Omental fat pad (tissue), 4 donors: ENCODE measurements at places on chromosomes 12 and 14. TPM values are rescaled to one million over a fixed set of nuclear protein-coding genes. Genes with fewer than 3 reads are reported as not detected.

Gene COX8C
- total RNA-seq = not detected

Gene SSTR1
- total RNA-seq = 0.19 TPM

Gene TUBA1A
- total RNA-seq = 173 TPM

Gene TMEM106C
- total RNA-seq = 73.1 TPM

Gene OASL
- total RNA-seq = 5.6 TPM

Gene CCDC92
- total RNA-seq = 34.5 TPM

Gene TMEM30B
- 2.4 TPM for total RNA-seq

Gene PLBD1
- total RNA-seq = 18.3 TPM

Gene PLEKHG7
- total RNA-seq = 0.12 TPM

Gene LALBA
- not detected for total RNA-seq

Gene CRACR2A
- 2.2 TPM for total RNA-seq

Gene P2RX2
- 0.74 TPM for total RNA-seq

Gene LHX5
- not detected for total RNA-seq

Gene IL26
- total RNA-seq = not detected

Gene CBLN3
- 1.9 TPM for total RNA-seq

Gene TAS2R8
- total RNA-seq = not detected

Gene HCFC2
- total RNA-seq = 16.9 TPM

Gene PARP11
- total RNA-seq = 14.8 TPM

Gene GOLGA5
- total RNA-seq = 47.4 TPM

Gene CMA1
- 1.4 TPM for total RNA-seq

Gene STYK1
- total RNA-seq = 0.56 TPM

Gene PPM1H
- 3.0 TPM for total RNA-seq

Gene OTUB2
- 0.47 TPM for total RNA-seq

Gene ETV6
- 28.2 TPM for total RNA-seq

Gene DPPA3
- not detected for total RNA-seq

Gene AMIGO2
- total RNA-seq = 5.8 TPM

Gene MIP
- total RNA-seq = not detected
